ENCODE measurements at places on chromosomes 5 and 9.

DNA sequence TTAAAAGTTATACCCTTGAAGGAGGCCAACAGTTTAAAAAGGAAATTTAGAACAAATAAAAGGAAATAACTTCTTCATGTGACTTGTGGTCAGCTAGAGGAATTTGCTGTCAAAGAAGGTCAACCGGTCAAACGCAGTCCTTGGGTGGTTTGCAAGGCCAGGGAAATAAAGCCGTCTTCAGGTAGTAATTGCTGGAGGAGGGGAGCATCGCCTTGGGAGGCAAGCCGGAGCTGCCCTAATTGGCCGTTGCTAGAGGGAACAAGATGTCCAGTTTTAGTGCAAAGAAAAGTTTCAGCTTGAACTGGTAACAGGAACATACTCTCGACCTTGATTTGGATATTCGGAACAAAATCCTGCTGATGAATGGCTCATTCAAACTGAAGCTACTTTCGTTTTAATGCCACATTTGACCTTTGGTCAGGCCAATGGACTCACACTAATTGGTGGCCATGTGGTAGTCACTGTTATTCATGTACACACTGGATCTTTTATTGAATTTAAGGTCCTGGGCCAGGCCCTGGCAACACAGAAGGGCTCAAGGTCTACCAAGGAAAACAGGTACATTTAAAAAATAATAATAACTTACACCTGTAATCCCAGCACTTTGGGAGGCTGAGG is 47.0 kb upstream of the MYO10 start:
- DNase-seq = no peak

DNA sequence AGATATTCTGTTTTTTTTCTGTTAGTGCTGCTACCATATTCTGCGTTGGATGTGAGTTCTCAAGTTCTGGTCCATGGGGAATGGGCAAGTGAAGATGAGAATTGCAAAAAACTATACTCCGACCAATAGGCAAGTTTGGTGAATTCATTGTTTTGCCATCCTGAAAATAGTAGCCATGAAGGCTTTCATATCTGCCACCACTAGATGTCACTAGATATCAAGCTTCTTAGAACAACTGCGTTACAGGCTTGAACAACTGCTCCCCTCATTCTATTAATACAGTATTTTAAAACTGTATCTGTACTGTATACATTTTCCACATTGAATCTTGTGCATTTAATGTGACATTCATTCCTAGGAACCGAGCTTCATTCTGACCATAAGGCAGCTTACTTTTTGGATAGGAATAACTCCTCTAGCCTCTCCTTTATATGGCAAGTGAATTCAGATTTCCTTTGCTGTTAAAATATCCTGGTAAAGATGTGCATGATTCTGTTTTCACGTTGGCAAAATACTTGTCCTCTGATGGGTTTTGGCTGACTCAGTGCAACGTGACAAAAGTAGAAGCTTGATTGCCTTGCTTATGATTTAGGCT is 163.6 kb downstream of the SREK1 start:
- peak; percentile 77 for DNase-seq

DNA sequence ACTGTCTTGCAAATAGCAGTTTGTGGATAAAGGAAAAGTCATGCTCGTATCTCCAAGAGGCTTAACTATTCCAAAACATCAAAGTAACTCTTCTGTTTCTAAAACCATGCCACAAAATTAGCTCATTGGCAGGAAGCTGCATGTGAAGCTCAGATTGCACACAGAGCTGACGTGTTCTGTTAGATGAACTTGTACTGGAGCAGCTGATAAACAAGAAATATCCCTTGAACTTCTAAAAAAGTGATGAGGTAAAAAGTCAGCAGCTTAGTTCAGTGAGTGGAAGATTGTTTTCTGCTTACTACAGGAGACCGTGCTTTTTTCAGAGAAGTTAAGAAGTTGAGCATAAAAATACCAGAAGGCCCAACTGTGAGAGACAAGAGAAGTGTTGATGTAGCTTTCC is 113.2 kb downstream of the SLC12A2 start:
- no peak for DNase-seq

DNA sequence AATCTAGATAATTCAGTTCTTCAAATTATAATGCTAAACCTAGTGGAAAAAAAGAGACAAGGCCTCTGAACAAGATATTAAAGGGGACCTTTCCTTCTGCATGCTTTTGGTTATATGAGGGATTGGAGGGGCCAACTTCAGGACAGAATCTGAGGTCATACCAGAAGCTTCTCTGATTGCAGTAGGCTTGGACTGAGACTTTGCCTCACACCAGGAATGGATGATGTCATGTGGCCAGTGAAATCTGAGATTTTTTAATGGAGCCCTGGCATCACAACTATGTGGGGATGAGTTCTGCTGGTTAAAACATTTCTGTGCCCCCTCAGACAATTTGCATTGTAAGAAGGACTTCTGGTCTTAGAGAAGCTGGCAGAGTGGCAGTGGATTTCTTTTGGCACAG is 88.6 kb downstream of the ANGPTL2 start:
- DNase-seq = no peak

DNA sequence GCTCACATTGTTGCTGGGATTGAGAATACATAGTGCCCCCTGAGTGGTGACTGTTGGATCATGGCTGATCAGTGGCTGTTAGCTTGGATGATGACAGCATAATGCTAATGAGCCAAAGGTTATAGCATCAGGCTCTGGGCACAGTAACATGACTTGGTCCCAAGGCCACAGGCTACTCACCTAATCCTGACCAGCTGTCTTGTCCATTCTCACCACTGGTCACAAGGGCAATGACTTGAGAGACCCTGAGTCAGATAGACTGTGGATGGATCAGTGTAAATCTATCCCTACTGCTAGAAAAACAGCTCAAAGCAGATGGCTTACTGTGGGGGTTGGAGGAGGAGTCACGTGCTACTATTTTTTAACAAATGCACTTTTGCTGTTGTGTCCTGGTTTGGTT is 74.7 kb downstream of the AOPEP start:
- DNase-seq = no peak

DNA sequence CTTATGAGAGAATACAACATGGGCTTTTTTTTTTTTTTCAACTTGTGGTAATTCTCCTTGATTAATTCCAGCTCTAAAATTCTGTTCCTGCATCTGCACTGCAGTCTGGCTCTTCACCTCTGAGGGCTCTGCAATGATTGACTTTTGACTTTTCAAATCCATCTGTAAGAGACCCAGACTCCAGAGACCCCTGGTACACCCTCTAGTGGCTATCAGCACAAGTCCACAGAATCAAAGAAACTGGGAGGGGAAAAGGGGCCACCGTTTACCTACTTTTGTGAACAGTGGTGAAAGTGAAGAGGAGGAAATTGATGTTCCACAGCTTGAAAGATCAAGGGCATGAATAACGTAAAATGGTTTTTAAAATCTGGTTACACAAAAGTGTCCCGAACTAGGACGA is 151.6 kb downstream of the SLIT3 start:
- DNase-seq = no peak

DNA sequence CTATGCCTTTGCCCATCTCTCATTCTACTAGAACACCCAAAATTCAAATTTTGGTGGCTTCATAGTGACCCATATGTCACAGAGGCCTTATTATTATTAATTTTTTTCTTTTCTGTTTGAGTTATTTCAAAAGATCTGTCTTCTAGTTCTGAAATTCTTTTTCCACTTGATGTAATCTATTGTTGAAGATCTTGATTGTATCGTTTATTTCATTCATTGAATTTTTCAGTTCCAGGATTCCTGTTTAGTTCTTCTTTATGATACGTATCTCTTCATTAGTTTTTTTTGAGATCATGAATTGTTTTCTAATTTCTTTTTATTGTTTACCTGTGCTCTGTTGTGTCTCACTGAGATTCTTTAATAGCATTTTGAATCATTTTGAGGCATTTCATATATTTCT is 24.6 kb upstream of the APBA1 start:
- DNase-seq = no peak

DNA sequence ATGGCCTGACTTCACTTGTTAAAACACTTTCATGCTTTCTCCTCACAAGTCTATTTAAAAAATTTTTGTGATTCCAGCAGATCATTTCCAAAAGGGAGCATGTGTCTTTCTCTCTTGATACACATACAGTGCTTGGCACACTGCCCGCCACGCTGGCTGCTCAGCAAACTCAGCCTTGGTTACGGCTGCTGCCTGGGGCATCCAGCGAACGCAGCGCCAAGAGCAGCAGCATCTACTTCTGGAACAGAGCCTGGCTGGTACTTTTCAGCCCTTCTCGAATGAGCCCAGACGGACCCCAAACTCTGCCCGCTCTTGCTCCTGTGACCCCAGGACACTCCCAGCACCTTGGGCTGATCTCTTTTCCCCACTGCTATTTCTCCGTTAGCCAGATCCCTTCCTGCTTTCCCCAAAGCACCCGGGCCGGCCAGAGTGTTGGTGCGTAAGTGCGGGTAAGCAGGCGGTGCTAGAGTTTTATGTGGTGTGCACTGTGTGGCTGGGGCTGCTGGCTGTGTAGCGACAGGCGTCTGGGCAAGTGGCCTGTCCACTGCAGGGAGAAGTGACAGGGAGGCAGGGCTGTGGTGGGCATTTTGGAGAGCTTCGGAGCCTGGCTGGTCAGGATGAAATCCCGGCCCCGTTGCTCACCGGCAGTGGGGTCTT is 73.2 kb downstream of the SH3PXD2B start:
- no peak for DNase-seq

- no peak for DNase-seq
Observed at GRCh38 chr9:32728181-32728580, 55.2 kb upstream of the TMEM215 start.

DNA sequence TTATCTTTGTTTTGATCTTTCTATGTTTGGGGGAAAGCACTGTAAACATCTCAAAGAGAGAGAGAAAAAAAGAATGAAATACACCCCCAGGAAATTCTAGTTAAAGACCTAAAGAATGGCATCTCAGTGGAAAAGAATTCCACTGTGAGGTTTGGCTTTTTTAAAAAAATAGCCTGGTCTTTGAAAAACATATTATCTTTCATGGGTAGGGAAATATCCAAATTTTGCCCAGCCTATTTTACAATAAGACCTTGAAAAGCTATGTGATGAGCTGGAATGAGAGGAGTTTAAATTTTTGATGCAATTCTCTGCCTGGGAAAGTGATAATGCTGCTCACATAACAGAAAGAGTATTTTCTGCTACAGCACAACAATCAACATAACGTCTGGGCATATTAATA is 348.1 kb upstream of the WWC1 start:
- DNase-seq = no peak

- DNase-seq = no peak
Observed at GRCh38 chr5:76062502-76063041, 20.6 kb upstream of the SV2C start.

DNA sequence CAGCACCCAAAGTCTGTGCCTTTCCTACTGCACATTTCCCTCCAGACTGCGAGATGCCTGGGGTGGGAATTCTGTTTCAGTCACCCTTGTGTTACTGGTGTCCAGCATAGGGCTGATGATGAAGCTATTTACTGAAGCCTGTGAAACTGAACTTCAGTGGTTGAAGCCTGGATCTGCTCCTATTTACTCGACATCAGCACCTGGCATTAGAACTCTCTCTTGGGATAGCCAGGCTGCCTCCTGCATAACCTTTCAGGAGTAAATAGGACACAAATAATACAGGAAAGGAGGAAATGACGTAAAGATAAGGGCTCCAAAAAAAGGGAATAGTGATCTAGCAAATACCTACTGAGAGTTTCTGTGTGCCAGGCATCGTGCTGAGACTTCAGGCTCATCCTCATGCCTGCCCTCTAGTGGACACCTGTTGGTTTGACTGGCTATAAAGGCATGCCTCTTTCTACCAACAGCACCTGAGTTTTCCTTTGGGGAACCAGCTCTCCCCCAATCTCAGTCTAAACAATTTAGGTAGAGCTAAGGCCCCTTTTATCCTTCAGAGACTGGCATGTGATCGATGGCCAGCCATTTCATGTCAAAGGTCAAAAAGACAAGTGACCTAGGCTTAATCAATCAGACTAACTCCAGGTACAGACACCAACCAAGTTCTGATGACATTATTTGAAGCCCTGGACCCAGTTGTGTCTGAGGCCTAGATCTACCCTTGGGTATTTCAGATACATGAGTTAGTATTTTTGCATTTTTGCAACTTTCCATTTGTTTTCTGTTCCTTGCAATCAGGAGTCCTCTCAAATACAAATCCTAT is 192.1 kb upstream of the TRIM32 start:
- peak; percentile 47 for DNase-seq

DNA sequence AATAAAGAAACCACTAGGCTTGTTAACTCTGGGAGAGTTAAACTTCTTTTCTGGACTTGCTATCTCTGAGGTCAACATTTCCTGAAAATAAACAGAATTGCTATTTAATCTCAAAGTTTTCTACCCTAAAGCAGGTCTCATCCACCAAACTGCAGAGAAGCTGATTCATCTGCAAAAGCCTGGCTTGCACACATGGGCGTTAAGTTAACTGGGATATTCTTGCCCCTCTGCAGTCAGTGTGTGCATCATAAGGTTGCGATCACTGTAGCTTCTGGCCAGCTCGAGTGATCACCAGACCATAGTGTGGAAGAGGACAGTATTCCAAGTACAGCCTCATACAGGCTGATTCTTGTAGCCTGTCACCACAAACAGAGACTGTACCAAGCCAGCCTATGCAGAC is 99.2 kb downstream of the SPOCK1 start:
- DNase-seq = no peak

GRCh38 chr5:39720136-39720535 is 295.4 kb upstream of the DAB2 start:
- no peak for DNase-seq

DNA sequence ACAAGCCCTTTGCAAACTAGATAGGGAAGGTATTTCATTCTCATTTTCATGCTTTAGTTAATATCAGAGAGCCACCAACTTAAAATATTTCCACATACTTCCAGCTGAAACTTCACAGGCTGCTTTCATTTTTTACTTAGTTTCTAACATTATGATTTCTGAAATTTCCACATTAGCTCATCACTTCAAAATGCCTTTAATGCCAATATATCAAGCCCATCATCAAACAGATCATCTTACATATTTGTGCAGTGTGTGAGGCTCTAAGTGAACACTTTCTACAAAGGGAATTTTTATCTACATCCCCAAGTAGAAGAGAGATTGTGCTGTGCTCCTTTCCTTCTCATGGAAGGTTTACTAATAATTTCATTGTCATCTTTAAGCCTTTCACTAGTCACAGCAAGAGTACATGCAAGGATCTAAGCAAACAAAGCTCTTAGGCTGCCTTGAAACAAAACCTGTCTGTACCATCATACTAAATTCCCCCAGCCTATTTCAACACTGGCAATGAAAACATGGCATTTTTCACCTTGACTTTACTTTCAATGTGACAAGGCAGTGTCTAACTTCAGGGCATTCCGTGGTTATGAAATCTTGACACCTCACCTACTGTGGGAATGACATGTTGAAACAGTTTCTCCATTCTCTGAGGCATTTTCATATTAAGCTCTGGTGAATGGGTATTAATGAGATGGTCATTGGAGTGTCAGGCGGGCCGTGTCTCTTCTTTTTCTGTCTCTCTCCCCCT is 45.4 kb downstream of the PPP2R2B start:
- no peak for DNase-seq

GRCh38 chr9:114119242-114120191 is 20.4 kb upstream of the KIF12 start:
- no peak for DNase-seq

GRCh38 chr5:111930905-111931461 is 174.0 kb upstream of the NREP start:
- no peak for DNase-seq

All from LoVo (cell line).